GM10248 (cell line): ENCODE measurements at places on chromosomes 7 and 10.
A peak's percentile ranks its signal among the peaks of the same experiment; 100 is the strongest.

- DNase-seq = no peak
Measured at GRCh38 chr7:134778941-134779740, at the start of gene CALD1. TSS of gene CALD1 (plus strand) at chr7:134779634. CDS start at chr7:134867734, 88,100 bp downstream.

DNA sequence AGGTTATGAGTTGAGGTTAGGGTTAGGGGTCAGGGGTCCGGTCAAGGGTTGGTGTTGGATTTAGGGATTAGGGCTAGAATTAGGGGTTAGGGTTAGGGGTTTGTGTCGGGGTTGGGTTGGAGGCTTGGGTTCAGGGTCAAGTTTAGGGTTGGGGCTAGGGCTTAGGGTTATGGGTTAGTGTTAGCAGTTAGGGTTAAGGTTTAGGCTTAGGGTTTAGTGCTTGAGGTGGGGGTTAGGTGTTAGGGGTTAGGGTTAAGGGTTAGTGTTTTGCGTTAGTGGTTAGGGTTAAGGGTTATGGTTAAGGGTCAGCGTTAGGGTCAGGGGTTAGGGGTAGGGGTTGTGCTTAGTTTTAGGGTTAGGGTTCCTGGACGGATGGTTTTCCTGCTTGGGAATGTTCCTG is 1.7 kb upstream of the SYCE1 start:
- no peak for DNase-seq

GRCh38 chr10:85598646-85599045 is 767.9 kb downstream of the GRID1 start:
- DNase-seq = peak; percentile 26

GRCh38 chr7:121385800-121386179 is 10.3 kb downstream of the FAM3C start:
- DNase-seq = peak; percentile 41

GRCh38 chr10:116437076-116437692 is 9.5 kb downstream of the PNLIPRP3 start:
- DNase-seq = no peak

GRCh38 chr7:106178593-106179134 is 66.6 kb upstream of the SYPL1 start:
- DNase-seq = no peak

DNA sequence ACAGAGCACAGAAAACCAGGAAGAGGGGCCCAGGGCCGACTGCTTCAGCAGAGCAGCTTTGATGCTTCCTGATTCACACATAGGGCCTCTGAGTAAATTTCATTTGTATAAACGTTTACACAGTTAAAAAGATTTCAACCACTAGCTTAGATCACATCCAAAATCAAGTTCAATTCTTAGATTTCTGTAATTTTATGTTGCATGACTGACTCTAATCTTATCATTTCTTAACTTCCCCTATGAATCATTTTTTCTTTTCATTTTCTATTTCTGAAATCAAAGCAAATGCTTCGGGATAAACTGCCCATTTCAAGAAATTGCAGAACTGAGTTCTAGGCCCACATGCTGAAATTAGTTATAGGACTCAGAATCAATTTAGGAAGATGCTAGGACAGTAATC is 224.7 kb downstream of the INHBA start:
- DNase-seq = no peak

DNA sequence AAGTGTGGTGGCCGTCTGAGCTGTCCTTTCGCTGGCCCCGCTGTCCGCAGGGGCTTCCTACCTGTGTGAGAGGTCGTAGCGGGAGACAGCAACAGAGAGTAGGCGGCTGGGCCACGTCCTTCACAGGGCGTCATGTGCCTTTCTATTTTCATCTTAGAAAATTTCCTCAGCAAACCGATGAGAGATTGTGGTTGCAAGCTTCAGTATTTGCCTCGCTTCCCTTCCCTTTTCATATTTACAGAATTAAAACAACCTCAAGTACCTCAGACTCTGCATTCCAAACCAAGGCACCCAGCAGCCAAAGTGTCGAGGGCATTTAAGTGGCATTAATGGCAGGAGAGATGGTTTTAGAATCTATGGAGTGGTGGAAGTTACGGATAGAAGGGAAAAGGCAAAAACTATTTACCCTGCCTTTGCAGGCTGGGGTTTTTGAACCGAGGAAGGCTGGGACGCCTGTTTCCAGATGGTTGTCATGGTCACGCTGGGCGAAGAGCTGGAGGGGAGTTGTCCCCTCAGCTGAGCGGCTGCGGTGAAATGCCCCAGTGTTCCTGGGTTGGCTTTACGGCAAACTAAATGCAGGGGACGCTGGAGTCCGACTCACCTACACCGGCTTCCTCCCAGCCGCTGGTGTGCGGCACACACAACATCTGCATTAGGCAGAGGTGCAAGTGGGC is 41.9 kb downstream of the WIPI2 start:
- DNase-seq = peak; percentile 79

GRCh38 chr10:75841266-75841665 is 409.8 kb downstream of the LRMDA start:
- DNase-seq = no peak

DNA sequence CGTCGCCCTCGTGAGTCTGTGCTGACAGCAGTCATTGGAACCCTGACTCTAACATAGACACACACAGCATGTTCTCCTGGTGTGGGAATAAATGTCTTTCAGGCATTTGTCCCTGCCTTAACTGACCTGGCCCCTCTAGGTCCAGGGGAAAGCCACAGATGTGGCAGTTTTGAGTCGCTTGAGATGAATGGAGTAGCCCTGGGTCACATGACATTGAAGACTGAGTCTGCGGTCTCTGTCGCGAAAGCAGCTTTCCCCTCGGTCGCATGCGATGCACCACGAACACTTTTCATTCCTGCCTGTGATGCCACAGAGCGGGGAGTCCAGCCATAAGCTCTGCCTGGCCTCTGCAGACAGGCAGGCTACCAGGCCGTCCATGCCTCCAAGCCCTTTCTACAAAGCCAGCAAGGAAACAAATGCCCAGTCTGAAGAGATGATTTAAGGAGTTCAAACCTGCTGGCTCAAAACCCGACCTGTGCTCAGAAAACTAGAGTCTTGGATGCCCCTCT is 172.3 kb downstream of the WDR37 start:
- DNase-seq = no peak

GRCh38 chr7:121103579-121103978 is 115.1 kb downstream of the CPED1 start:
- no peak for DNase-seq

- DNase-seq = no peak
Measured at GRCh38 chr7:17659126-17659525, 281.2 kb downstream of the SNX13 start.

DNA sequence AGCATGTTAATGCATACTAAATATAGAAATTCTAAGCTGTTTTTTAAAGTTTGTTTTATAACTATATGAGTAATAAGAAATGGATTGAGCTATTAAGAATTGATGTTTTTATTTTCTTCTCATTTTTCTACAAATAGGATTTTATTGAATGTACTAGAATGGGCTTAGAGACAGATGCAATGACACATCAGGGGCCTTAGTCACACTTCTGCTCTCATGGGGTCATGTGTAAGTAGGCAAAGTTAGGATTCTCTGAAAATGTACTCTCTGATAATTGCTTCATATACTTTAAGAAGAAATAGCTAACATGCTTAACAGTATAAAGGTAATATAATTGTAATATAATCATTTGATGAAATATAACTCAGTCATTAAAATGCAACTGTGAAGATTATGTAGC is 154.6 kb downstream of the ZNF438 start:
- DNase-seq = no peak

DNA sequence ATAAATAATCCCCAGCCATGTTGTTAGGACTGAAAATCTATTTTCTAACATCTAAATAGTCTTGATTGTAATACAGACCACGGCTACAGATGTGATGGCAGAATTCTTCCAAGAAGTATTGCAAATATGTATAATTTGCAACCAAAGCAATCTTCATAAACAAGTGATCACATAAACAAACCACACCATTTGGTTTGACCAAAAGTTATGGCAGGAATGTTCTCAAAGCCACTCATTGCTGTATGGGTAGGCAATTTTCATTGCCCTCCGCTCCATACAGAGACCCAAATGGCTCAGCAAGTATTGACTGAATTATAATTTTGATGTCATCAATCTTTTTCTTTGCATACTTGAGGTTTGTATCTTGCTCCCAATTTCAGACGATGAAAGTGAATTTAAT is 19.0 kb upstream of the RHOBTB1 start:
- DNase-seq = no peak

- no peak for DNase-seq
Measured at GRCh38 chr10:83612050-83612449, 527.3 kb upstream of the GHITM start.

- peak; percentile 16 for DNase-seq
Measured at GRCh38 chr7:143882020-143882603, 19.9 kb downstream of the TCAF1 start.

DNA sequence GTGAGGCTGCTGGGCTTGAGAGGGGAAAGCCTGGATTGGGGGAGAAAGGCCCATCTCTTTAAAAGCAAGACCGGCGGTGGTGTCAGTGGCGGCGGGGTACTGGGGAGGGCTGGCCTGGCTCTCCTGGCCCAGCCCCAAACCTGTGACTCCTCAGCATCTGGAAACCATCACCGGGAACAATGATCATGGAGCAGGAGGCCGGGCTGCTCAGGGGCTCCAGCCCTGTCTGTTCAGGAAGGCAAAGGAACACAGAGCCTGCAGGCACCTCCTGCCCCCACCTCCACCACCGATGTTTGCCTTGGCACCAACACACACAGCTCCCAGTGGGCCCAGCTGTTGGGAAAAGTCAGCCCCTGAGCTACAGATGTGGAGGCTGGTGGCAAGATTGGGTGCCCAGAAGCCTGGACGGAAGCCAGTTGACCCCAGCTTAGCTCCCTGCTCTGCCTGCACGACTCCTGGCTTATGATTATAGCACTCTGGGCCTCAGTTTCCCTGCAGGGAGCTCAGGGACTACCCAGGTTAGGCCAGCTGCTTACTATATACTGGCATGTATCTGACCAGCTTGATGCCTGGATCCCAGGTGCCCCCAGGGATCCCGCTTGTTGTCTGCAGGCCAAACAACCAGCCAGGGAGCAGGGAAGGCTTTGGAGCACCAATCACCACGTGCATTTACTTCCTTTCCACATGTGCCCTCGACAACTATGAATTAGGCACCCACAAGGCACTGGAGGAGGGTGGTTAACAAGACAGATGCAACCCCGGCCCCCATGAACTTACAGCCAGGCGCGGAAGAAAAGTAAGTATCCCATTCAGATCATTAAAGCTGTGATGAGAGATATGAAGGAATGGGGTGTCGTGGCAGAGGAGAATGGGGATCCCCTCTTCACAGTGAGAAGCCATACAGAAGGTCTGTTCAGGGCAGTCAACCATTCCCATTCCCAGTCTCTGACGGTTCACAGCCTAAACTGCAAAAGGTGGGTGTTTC is 37.3 kb downstream of the ZCCHC24 start:
- DNase-seq = no peak

GRCh38 chr10:120402147-120402766 is 54.8 kb upstream of the PLPP4 start:
- no peak for DNase-seq

- no peak for DNase-seq
Measured at GRCh38 chr10:2979306-2979705, 88.0 kb upstream of the PFKP start.

GRCh38 chr7:92685136-92686042 is 95.2 kb upstream of the FAM133B start:
- no peak for DNase-seq

DNA sequence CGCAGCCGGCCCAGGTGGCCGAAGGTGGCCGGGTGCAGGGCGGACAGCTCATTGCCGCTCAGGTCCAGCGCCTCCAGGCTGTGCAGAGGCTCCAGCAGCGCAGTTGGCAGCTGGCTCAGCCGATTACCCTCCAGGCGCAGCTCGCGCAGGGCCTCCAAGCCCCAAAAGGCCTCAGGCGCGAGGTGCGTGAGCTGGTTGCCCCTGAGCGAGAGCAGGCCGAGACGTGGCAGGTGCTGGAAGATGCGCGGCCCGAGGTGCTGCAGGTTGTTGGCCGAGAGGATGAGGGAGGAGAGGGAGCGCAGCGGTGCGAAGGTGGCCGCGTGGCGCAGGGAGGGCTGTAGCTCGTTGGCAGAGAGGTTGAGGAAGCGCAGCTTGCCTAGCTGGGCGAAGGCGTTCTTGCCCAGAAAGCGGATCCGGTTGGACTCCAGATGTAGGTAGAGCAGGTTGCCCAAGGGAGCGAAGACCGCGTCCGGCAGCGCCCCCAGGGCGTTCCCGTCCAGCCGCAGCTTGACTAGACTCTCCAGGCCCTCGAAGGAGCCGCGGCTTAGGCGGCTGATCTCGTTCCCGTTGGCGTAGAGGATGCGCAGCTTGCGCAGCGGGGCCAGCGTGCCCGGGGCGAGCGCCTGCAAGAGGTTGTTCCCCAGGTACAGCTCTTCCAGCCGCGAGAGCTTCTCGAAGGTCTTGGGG is 923 bp downstream of the TRIL start:
- peak; percentile 23 for DNase-seq

- DNase-seq = no peak
Measured at GRCh38 chr7:21077602-21078001, 290.9 kb upstream of the SP8 start.

DNA sequence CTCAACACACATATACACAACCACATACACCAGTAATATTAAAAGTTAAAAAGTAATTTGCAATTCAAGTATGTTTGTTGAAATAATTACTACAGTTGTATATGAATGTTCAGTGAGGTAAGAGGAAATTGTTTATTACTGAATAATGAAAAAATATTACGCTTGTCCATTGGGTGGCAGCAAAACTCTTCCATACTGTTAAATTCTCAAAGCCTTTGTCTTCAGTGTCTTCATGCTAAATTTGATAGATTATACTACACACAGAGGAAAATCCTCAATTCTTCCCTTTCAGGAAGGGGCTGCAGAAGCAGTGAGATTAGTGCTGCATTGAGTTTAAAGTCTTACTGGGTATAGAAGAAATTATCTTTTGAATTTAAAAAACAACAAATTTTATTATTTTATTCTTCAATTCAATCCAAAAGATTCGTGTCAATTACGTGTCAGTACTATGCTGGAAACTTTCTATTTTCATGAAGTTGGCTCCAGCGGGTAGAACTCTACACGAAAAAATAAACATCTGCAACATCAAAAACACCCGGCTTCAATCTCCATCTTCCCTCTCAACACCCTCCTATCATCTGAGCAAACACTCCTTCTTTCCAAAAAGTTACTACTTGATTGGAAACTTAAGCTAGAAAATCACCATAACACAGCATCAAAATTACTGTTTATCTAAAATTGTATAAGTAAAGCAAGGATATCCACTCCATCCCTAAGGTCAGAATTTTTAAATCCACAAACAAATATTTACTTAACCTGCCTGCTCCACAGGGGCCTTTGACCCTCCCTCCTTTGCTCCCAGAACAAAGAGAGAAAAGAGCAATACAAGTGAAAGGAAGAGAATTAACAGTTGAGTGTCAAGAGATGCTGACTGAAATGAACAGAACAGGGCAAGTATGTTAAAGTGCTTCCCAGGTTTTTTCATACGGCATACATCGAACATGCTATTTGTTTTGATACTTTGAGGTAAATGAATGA is 37.0 kb upstream of the TES start:
- DNase-seq = peak; percentile 18

- no peak for DNase-seq
Measured at GRCh38 chr7:45125193-45125904, 13.9 kb upstream of the TBRG4 start.
